ENCODE measurements at places on chromosomes 16 and 17.

- no peak for ATAC-seq
These were observed 1.6 kb downstream of the IL21R start for GRCh38 chr16:27403601-27403992.

GRCh38 chr17:83186226-83186625 is 106.8 kb downstream of the METRNL start:
- ATAC-seq, result no peak

DNA sequence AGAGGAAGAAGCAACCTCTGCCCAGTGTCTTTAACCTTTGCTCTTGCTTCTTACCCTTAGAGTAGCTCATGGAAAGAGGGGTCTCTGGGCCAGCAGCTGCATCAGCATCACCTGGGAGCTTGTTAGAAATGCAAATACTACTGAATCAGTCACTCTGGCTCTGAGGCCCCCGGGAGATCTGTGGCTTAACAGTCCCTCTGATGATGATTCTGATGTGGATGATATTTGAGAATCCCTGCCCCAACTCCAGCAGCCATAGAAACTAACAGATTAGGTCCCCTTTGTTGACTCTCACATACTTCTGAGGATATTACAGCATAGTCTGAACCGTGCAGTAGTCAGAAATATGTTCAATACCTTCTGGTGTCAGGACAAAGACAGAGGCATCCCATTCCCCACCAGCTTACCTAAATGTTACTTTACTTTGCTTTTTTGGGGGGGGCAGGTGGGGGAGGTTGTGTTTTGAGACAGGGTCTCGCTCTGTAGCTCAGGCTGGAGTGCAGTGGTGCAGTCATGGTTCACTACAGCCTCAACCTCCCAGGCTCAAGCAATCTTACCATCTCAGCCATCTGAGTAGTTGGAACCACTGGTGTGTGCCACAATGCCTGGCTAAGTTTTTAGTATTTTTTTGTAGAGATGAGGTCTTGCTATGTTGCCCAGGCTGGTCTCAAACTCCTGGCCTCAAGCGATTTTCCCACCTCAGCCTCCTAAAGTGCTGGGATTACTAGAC is 220.1 kb downstream of the CCDC182 start:
- ATAC-seq, result peak; percentile 31

DNA sequence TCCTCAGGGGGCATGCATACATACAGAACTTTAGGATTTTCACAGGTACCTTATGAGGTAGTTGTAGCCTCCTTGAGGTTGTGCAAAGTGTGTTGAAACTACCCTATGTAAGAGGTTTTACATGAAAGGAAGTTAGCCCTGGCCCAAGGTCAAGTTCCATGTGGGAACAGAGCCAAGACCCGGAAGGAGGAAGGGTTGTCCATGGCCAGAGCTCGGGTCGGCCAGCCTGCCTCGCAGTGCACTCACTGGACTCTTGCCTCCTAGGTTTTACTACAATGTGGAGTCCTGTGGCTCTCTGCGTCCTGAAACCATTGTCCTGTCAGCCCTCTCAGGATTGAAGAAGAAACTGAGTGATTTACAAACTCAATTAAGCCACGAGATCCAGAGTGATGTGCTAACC is 8.2 kb downstream of the POLR2C start:
- ATAC-seq, result no peak

- ATAC-seq, result no peak
These were observed 10.1 kb upstream of the KRT28 start for GRCh38 chr17:40809721-40810421.

DNA sequence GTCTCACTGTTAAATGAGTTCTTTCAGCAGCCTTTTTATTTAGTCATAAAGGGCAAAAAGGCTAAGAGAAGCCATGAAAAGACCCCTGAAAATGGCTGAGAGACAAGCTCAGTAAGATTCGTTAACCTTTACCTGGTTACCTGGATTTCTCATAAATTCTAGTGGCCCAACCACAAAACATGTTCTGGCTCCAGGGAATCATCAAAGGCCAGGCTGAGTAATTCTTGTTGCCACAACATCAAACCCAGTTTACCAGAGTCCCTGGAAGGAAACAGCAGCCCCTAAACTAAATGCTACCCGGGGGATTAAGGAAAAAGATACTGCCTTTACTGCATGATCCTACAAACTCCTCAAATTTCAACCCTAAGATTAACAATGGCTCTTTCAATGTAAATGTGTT is 15.8 kb downstream of the CYTH1 start:
- no peak for ATAC-seq

DNA sequence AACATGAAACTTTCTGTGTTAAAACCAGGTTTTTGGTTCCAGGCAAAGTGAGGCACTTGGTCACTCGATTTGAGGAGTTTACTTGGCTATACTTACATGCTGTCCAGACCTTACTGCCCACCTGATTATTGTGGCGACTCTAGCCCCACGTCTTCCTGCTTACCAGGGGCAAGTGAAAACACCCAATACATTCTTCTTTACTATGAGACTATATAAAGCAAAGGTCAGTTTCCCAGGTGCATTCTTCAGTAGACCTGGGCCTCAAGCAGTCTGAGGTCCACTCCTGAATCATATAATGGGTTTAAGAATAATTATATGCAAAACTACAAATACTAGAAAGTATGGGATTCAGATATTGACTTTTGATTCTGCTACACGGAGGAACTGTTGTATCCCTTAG is 86.2 kb downstream of the EFCAB5 start:
- ATAC-seq, result no peak

Data from activated T-helper 17 cell treated with anti-CD3 and anti-CD28 coated beads, Interleukin-2, amount 50 U/mL, for 72 hours (primary cell).